ENCODE measurements at places on chromosomes 1 and 21.

GRCh38 chr1:228276174-228276831 lies 68.5 kb downstream of the OBSCN start:
- DNase-seq = no peak

GRCh38 chr1:32040711-32041110 lies 27.0 kb downstream of the KHDRBS1 start:
- no peak for DNase-seq

DNA sequence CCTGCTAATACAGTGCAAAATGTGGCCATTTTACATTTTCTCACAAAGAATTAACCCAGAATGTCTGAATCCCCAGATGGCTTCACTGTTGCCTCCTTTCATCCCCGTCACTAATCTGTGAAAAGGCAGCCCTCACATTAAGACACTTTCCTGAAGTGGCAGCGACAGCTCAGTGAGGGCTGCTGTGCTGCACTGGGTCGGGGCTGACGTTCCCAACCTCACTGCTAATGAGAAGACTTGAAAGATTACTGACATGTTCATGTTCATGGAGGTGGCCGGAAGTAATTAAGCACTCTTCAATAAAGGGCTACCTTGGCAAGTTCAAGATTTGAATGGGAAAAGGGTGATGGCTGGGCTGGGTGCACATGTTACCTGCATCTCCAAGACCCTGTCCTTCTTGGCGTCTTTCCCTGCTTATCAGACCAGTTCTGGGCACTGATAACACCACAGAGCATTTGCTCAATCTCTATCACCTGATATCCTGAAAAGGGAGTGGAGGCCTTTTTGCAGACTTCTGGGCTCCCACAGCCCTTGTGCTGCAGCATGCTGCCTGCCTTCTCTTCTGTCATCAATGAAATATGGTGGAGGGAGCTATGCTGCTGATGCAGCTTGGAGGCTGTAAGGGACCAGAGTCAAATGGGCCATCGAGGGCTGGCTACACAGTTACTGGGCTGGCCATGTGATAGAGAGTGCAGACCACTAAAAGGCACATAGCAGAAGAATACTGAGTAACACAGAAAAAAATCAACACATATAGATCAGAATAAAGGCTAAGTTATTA lies 383.5 kb downstream of the PCP4 start:
- no peak for DNase-seq

GRCh38 chr1:89896105-89896942 lies 75.5 kb downstream of the LRRC8D start:
- DNase-seq = no peak

GRCh38 chr1:76068953-76069561 lies 5.5 kb upstream of the ST6GALNAC3 start:
- no peak for DNase-seq

DNA sequence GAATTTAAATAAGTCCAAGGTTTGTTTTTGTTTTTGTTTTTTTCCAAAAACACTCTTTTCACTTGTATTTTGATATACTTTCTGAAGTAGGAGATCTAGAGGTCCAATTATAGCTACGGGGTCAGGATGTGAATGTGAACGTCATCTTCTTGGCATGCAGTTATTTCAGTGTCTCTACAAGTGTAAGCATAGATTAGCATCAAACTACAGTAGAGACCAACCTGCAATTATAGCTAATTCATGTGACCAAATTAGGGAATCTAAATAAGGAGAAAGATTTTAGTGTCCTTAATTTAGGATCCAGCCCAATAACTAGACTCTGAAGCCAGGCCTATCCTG lies 107.3 kb upstream of the PALMD start:
- no peak for DNase-seq

- no peak for DNase-seq
Observed at GRCh38 chr1:32363713-32364112, 1.4 kb downstream of the TSSK3 start.

DNA sequence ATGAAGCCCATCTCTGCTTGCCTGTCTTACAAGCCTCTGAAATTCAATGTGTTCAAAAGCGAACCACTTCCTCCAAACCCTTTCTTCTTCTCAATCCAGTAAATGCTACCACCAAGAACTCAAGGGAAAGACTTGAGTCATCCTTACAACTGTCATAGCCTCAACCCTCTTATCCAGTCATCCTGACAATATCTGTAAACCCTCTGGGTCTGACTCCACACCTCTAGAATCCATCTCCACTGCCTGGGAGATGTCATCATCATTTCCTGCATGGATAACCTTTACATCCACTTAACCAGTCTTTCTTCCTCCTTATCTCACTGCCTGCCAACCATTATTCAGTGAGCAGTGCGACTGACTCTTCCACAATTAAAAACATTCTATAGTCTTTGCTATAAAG lies 441.1 kb downstream of the SETD4 start:
- DNase-seq = no peak

DNA sequence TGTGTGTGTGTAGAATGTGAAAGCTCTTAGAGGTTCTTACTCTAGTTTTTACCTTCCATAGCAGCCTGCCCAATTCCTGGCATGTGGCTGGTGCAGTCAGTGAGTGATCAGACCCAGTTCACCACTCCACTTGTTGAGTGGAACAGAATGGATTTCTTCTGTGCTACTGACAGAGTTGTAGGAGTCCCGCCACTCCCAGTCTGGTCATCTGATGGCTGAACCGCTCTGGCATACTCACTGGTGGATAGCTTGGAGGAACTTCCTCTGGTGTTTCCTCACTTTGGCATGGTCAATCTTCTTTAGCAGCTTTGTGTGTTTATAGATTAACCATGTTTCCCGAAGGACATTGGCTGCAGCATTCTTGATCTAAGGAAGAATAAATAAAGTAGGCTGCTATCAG lies 106.7 kb upstream of the ADAR start:
- no peak for DNase-seq

DNA sequence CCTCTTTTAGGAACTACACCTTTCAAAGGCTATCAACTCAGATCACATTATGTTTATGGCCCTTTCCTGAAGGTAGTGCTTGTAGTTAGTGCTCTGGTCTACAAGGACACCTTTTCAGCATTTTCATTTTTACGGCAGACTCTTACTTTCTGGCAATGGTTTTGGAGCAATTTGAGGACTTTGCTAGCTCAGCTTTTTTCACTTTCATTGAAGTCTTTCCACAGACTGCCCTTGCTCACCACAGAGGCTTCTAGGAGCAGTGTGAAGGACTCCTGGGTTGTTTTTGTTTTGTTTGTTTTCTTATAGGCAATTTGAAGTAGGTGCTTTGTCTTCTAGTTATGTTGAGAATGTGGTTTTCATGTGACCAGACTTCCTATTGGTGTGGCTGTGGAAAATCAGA lies 43.1 kb downstream of the CD55 start:
- DNase-seq = no peak

GRCh38 chr1:211338224-211338620 lies 11.6 kb downstream of the TRAF5 start:
- no peak for DNase-seq

DNA sequence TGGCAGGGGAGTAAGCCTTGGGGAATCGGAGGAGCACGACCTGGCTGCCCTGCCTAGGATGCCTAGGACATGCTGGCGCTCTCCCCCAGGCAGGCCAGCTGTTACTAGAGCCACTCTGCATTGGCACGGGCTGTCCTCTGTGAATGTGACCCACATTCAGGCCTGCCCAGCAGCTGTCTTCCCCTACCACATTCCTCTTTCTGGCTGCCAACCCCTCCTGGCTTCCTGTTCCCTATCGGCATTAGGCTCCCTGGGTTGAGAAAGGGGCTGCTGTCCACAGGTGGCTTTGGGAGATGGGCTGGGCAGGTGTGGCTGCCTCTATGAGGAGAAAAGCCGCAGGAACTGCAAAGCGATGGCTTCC lies 2.3 kb upstream of the NFASC start:
- no peak for DNase-seq

DNA sequence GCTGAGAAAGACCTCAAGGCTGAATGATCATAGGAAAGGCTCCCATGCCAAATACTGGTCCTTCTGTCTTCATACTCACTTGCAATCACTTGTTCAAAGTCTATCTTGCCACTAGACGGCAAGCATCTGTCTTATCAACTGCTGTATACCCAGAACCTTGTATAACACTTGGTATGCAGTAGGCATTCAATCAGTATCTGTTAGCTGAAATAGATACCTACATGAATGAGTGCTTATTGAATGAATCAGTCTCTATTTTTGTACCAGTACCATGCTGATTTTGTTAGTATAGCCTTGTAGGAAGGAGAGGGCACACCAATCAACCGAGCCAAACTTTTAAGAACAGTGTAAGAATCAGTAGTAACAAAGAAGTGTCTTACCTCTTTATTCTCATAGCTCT lies 80.6 kb downstream of the NIBAN1 start:
- no peak for DNase-seq

DNA sequence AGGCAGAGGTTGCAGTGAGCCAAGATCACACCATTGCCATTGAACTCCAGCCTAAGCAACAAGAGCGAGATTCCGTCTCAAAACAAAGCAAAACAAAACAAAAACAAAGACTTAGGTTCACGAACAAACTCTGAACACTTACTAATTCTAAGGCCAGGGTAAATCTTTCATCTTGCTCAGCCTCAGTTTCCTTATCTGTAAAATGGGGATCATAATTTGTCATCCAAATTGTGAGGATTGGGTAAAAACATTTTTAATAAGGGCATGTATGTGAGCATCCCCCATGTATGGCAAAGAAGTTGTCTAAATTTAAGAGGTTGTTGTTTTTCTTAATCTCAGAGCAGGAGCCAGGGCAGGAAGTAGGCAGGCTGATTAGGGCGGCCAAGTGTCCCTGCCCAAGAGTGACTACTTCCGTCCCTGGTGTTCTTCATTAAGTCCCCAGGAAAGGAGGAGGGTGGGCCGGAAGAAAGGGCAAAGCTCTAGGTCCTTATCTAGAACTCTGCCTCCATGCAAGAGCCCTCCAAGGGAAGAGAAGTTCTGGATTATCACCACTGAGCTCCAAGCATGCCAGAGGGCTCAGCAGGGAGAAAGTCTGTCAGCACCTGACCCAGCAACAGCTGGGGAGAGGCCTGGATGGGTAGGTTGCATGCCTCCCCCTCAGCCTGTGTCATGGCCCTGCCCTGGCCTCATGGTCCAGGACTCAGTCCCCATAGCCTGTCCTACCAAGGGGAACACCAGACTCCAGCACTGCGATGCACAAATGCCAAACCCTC lies 49.9 kb upstream of the CLIC4 start:
- no peak for DNase-seq

DNA sequence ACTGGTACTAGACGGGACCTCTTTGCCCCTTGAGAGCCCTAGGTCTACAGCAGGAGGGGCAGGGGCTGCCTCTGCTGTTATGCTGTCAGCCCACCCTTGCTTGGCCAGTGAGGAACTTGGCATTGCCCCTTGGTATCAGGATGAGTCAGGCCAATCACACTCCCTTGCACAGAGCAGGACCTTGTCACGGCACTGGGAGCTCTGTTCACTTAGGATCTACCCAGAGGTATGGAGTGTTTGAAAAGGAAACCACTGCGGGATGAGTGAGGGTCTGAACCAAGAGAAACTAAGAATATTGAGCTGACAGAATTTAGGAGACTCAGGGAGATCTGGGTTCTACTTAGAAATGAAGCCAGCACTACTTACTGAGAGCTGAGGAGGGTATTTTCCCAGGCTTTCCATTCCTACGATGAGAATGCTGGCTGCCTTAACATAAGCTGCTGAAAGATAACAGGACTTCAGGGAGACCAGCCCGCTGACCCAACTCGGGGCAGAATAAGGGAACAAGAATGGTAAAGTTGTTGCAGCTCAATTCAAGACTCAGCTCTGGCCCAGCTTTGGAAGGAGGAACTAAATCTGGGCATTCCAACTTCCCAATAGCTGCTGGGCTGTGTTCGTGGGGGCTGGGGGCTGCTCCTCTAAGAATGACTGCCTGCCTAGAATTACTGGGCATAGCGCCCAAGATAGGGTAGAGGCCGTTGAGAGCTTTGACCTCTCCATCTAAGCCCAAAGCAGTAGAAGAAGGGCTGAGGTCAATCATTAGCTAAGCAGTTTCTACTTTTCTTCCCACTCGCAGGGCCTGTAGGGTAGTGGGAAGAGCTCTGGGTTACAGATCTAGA lies 1.5 kb downstream of the FABP3 start:
- no peak for DNase-seq

- DNase-seq = no peak
Observed at GRCh38 chr1:48654606-48655210, 122.0 kb downstream of the BEND5 start.

GRCh38 chr1:160657250-160657781 lies 10.5 kb upstream of the SLAMF1 start:
- no peak for DNase-seq

GRCh38 chr1:223811634-223812101 lies 34.1 kb downstream of the TP53BP2 start:
- DNase-seq = no peak

DNA sequence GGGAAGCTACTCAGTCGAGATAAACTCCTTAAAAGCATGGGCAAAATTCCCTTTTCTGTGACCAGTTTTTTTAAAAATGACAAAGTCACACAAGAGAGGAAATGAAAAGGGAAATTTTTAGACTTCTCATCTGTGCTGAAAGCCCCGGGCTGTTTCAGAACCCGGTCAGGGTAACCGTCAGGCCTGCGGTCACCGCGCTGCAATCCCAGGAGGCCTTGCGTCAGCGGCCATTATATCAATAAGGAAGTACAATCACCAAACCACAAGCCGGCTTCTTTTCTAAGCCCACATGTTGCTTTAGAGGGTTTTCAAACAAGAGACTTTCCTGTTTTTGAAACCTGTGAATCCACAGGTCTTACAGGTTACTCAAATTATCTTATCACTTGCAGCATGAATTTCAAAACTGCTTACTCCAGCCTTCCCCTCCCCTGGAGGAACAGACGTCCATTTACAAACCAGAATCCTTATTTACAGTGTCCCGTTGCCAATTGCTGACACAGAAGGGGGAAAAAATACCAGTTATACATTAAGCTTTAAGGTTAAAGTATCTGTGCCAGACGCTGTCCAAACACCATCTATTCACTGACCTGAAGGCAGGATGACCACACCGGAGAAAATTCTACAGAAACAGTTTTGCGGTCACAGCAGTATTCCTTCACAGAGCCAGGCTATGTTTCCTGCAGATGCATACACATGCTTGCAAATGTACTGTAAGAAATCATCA lies 165.3 kb downstream of the TOMM20 start:
- peak; percentile 73 for DNase-seq

- no peak for DNase-seq
Observed at GRCh38 chr1:209789245-209789644, 4.9 kb upstream of the C1orf74 start.

DNA sequence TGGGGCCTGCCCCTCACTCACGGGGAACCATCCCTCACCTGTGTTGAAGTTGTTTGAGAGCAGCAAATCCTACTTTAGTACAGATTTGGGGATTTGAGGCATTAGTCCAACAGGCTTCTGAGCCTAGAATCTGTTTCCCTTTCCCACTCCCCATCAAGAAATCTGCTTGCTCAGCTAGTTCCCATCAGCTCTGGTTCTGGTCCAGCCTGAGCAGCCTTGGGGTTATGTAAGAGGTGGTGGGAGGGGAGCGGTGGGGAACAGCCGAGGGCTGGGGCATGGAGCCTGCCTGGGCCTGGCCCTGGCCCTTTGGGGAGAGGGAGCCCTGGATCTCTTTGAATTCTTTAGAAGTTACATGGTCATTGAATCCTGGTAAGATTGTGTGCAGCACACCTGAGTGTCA lies 4.1 kb downstream of the GSTM5 start:
- no peak for DNase-seq

Measured in BJ (cell line).